ENCODE measurements at places on chromosomes 12 and 14.

- DNase-seq = no peak
These were observed 4.0 kb downstream of the RMST start for GRCh38 chr12:97466621-97467020.

DNA sequence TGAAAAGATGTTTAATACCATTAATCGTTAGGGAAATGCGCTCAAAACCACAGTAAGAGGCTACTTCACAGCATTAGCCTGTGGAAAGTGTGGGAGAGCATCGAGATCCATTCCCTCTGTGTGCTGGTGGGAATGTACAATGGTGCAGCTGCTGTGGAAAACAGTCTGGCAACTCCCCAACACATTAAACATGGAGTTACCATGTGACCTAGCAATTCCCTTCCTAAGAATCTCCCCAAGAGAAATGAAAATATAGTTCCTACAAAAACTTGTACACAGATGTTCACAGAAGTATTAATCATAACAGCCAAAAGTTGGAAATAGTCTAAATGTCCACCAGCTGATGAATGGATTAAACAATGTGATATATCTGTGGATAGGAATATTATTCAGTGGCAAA lies 23.8 kb downstream of the MLXIP start:
- no peak for DNase-seq

DNA sequence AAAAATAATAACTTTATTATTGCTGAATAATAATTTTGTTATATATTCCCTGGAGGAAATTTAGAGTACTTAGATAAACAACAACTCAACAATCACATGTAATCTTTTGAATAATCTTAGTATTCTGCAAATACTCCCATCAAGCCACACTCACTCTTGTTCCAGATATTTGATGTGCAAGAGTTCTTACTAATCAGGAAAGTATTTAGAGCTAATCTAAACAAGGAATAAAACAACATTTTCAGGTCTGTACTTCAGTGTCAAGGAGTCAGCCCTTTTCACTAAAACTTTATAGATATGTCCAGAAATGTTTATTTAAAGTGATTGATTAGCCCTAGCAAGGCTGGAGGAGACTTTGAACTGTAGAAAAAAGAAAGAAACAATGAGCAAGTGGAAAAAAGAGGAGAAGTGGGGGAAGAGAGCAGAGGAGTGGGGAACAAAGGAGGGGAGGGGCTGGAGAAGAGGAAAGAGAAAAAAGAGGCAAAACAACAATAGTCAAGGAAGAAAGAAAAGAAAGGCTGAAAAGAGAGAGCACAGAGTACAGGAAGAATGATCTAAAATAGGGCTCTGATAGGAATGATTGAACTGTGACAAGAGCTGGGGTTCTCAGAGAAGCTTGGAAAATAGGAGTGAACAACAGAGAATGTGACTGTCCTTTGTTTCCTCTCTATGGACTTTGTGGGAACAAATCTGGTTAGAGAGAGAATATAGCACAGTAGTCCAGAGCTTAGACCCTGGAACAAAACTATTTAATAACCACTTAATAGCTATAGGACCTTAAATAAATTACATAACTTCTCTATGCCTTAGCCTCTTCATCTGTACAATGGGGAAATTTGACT lies 238.7 kb downstream of the AKAP6 start:
- DNase-seq = no peak

- DNase-seq = no peak
These were observed 110.9 kb upstream of the DNM1L start for GRCh38 chr12:32568228-32568627.

DNA sequence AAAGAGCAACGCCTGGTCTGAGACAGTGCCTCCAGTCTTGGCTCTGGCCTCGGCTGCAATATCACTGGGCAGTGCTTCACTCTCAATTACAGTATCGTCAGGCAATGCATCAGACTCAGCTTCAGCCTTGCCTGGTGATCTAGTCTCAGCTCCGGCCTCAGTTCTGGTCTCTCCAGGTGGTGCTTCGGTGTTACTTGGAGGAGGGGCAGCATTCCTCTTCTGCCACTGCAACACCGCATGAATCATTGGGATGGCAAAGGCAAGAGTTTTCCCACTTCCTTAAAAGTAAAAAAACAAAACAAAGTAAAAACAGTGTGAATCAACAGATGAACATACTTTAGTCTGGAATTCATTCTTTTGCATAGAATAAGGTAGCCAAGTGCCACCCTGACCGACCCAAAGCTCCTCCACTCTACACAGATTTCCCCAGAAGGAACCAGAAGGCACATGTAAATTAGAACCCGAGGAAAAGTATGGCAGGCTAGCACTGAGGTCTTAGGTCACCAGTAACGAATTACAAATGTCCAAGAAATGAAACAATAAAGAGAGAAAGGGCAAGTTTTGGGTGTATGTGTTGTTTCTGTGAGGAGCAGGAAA lies 18.6 kb downstream of the DDX24 start:
- DNase-seq = no peak

GRCh38 chr14:48075487-48075886 lies 400.1 kb upstream of the MDGA2 start:
- DNase-seq = no peak

GRCh38 chr14:104893435-104894207 lies 28.6 kb downstream of the CEP170B start:
- no peak for DNase-seq

DNA sequence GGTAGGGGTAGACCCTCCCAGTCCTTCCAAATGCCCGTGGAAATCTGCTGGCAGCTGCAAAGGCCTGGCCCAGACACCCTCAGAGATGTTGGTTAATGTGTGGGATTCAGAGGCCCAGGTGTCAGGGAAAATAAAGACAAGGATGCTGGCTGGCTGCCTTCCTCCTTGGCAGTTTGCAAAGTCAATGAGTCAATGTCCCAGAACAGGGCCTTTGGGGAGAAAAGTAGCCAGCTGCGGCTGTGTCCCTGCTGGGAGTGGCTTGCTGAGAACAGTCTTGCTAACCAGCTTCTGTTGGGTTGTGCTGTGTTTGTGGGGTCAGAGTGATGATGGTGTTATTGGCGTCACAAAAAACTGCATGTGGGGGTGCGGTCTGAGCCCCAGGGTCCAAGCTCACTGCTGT lies 29.2 kb downstream of the GLRX5 start:
- DNase-seq = no peak

GRCh38 chr14:99517643-99518381 lies 36.6 kb downstream of the CCNK start:
- no peak for DNase-seq

- DNase-seq = no peak
These were observed 17.8 kb downstream of the AK7 start for GRCh38 chr14:96409701-96410100.

DNA sequence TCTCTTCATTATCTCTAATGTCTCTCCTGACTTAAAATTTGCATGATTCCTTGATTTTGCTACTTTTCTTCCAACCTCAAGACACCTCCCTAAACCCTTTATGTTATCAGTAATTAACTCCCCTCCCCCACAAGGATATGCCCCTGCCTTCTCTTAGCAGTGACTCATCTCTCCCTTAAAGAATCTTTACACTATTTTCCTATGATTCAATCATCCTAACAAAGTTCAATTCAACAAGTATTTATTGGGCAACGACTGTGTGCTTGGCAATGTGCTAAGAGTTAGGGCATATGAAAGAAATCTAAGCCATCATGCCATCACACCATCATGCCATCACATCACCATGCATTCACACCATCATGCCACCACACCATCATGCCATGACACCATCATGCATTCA lies 80.1 kb downstream of the ANO2 start:
- no peak for DNase-seq

DNA sequence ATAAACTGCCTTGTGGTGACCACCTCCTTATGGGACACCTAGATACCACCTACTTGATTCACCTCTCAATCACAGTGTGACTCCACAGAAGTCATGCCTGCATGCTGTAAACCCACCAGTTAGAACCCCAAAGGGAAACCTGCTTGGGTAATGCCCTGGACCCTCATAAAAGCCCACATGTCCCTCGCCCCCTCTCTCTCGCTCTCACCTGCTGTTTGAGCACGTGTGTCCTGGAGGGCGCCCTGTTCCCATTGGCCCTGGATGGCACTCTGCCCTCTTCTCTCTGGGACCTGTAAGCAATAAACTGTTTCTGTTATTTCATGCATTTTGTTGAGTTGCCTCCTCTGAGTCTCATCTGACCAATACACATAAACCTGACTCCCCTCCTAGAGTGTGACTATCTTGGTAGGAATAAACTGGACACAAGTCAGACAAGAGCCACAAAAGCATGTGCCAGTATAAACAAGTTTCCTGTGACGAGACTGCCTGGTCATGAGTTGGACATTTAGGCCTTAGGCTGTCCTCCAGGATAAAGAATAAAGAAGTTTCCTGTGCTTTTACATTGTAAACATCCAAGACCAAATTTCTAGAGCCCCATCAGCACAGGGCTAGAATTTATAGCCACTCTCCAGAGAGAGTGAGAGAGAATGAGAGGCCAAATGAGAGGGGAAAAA lies 8.6 kb downstream of the IFI27L2 start:
- no peak for DNase-seq

DNA sequence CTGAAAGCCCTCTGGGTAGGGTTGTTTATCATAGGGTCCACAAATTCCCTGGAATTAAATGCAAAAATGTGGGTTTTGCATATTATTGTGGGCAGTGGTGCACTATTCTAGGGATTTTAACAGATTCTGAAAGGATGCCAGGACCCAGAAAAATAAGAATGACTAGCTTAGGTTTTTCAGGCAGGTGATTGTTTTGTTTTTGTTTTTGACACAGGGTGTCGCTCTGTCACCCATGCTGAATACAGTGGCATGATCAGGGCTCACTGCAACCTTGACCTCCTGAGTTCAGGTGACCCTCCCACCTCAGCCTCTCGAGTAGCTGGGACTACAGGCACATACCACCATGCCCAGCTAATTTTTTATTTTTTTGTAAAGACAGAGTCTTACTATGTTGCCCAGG lies 19.2 kb downstream of the GALNT6 start:
- no peak for DNase-seq

DNA sequence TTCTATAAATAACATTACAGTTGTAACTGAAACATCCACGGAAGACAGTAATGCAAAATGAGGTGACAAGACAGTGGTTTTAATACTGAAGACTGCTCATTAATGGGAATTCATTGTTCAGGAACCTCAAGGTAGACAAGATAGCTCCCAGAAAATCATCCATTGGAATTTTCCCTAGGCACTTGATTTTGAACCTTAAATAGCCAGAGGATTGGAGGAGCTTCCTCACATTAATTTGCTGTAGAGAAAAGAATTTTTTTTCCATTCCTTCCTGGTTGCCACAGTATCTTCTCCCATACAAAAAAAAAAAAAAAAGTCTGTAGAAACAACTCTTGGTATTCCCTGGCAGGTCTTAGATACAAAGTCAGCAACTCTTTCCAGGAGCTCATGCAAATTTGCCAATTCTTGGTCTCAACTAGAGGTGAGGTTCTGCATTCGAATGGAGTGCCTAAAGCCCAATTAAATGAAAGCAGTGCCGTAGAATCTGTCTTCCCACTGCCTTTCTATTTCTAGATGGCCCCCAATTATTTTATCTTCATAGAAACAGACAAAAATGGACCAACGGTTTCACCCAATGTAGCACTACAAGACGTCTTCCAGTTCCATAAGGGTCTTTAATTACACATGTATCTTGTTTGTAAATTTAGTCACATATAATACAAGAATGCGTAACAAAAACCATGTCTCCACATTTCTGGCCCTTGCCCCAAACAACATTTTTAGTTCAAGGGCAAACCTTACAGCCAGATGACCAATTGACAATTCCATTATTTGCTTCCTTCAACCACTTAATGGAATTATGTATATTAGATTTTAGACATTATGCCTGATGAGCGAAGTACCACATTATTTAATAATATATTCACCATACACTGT lies 13.5 kb downstream of the SLC38A2 start:
- DNase-seq = no peak

GRCh38 chr14:90831821-90832220 lies 15.6 kb upstream of the TTC7B start:
- DNase-seq = no peak

DNA sequence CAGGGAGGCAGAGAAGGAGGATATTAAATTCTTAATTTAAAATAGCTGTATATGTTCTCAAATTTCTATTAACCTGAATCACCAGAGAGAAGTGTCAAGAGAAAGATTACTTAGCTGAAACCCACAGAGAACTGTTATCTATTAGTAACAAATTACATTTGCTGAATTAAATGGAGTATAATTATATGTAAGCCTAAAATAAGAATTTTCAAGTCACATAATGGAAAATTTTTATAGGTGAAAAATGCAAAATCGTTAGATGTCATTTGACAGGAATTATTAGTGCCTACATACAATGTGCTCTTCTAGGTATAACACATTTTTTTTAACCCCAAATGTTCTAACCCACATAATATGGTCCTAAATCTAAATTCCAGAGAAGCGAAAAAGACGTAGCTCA lies 4.1 kb upstream of the ATP2B1 start:
- no peak for DNase-seq

DNA sequence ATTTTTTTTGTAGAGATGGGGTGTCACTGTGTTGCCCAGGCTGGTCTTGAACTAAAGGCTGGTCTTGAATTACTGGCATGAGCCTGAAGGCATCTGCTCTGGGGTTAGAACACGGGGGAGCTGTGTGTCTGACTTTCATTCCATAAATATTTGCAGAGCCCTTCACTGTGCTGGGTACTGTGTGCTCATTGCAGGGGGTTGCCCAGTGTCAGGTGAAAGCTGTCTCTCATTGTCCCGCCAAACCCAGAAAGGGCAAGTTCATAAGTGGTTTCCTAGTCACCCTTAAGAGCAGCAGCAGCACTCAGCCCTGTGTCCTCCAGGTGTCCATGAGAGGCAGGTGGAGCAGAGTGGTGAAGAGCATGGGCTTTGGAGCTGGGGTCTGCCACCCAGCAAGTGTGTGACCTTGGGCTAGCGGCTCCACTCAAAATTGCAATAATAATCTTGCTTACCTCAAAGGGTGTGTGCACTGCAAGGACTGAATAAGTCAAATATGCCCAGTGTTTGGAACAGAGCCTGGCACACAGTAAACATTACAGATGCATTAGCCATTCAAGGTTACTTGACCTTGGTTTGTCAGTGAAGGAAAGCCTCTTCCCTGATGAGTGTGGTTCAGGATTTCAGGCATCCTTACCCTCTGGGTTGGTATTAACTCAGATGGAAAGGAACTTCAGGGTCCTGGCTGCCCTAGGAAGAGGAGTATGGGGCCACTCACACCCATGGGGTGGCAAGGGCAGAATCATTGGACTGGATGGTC lies 4.4 kb upstream of the SMIM41 start:
- DNase-seq = no peak

DNA sequence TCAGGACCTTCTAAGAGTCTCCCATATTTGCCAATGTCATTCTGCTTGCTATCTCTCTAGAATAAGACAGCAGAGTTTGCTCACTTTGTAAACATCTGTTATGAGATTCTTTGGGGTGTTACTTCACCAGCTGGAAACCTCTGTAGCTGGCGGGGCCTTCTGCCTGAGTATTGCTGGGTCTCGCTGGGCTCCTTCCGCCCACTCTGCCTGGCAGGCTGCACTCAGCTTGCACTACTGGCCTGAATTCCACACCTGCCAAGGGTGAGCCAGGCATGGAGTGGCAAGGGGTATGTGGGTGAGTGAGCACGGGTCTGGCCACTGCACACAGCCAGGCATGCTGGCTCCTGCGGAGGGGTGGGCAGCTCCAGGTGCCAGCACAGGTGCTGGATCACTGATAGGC lies 267.3 kb upstream of the PDE3A start:
- no peak for DNase-seq
